NCI-H1105 treated with DMSO at 0.1 percent for 48 hours (cell line): ENCODE measurements at places on chromosomes 3 and 15.

DNA sequence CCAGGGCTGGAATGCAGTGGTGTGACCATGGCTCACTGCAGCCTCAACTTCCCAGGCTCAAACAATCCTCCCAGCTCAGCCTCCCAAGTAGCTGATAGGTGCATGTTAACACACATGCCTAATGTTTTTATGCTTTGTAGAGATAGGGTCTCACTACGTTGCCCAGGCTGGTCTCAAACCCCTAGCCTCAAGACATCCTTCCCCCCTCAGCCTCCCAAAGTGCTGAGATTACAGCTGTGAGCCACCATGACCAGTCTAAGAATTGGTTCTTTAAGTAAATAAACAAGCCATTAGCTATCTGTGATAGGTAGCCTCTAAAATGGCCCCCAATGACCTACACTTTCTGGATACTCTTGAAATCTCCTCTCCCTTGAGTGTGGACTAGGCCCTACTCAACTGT is 3.7 kb downstream of the TRIM59 start:
- DNase-seq, result no peak

DNA sequence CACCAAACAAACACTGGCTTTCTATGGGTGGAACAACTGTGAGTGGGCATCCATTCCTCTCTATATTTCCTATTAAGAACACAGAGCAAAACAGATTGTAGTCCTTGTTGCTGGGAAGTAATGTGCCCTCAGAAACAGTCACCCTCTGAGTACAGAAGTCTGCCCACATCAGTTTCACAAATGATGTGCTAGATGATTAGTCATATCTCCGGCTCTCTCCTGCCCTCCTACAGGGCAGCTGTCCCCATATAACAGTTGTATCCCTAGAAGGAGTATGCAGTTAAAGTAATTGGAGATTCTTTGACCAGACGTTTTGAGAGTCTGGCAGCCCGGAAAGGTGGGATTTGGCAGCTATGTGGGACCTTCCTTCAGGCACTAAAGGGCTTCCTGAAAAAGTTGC is 159.9 kb downstream of the APBA2 start:
- no peak for DNase-seq

DNA sequence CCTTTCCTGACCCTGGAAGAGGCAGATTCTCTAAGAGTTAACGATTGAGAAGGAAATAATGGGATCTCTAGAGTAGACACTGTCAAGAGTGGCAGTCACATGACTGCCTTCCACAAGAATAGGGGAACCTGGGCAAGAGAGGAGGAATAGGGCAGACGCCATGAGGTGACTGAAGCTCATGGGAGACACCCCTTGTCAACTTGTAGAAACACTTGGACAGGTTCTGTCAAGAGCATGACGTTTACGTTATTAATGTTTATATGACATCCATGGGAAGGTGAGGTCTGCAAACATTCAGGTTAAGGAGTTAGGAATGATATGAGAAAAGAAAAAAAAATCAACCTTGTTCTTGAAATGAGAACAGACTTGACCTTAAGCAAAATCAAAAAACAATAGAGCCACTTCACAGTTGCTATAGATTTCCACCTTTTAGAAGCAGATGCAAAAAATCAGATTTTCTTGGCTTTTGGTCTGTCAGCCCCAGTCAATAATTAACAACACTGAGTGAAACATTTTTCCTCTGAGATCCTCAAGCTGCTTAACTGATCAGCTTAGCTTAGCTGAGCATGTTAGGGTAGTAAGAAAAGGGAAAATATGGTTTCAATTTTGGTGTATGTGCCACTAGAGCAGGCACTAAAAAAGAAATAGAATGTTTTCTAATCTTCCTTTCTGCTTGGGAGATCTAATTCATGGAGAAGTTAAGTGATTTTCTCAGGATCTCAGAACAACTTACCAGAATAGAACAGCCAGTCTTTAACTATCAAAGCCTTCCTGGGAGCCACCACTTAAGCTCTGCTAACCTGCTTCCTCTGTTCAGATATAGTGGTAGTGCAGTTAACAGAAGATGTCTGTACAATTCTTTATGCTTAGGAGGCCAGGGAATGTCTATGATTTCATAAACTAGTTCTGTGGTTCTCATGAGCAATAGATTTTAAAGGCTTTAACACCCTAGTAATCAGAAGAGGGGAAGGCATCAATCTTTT is 116.9 kb downstream of the B3GALNT1 start:
- no peak for DNase-seq

GRCh38 chr15:82132742-82133141 is 86.9 kb upstream of the MEX3B start:
- DNase-seq, result no peak

DNA sequence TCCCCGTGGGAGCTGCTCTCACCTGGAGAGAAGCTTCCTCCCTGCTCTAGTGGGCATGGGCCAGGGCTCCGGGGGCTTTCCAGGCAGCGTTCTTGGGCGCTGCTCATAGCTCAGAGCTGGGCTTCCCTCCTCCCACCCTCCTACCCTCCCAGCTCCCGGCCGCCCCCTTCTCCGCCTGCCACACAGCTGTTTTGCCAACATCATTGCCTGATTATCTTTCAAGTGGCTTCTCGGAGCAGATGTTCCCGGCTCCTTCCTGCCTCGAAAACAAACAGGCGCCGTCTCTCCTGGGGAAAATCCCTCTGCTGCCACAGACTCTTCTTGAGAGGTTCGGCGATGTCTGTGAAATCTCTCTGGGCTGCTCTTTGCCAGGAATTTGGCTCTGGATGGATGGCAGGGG is 195.6 kb downstream of the RPLP1 start:
- peak; percentile 93 for DNase-seq

DNA sequence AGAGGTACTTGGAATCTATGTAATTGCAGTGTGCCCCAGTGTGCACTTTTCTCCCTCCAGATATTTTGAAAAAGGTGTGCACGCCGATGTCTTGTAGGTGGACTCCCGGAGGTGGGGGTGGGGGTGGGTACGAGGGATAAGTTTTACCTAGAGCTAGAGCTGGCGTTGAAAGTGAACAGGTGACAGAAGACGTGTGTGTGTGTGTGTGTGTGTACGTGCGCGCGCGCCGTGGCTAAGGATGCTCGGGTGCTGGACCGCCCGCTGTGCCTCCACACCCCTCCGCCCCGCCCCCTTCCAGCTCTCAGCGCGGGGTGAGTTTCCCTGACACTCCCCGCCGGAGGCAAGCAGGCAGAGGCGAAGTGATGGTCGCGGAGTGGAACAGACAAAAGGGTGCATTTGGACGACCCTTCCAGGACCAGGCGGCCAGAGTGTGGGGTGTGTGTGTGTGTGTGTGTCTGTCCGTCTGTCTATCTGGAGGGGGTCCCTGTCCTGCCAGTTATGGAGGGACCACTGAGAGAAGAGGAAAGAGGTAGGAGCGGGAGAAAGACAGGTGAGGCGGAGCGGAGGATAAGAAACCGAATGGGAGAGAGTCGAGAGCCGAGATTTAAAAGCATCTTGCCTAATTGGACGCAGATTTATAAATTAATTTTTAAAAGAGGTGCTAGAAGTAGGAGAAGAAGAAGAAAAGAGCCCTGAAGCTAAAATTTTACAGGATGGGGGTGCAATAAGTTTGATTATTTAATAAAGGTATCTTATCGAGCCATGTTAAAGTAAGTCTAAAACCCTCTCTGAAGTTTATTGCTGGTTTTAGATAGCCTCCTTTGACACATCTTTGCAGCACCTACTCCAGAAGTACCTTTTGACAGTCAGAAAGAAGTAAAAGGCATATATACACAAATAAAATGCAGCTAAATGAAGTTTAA is 335.8 kb upstream of the THRB start:
- peak; percentile 30 for DNase-seq

DNA sequence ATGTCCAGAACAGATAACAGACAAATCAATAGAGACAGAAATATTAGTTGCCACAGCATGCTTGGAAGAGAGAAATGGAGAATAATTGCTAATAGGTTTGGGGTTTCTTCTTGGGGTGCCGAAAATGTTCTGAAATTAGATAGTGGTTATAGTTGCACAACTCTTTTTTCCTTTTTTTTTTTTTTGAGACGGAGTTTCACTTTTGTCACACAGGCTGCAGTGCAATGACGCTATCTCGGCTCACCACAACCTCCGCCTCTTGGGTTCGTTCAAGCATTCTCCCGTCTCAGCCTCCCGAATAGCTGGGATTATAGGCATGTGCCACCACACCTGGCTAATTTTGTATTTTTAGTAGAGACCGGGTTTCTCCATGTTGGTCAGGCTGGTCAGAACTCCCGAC is 163.3 kb downstream of the PLCH1 start:
- DNase-seq, result no peak

GRCh38 chr15:58454950-58455401 is 23.2 kb downstream of the LIPC start:
- DNase-seq, result peak; percentile 82

- DNase-seq, result no peak
These were observed 34.2 kb upstream of the CSPG5 start for GRCh38 chr3:47612879-47613278.

DNA sequence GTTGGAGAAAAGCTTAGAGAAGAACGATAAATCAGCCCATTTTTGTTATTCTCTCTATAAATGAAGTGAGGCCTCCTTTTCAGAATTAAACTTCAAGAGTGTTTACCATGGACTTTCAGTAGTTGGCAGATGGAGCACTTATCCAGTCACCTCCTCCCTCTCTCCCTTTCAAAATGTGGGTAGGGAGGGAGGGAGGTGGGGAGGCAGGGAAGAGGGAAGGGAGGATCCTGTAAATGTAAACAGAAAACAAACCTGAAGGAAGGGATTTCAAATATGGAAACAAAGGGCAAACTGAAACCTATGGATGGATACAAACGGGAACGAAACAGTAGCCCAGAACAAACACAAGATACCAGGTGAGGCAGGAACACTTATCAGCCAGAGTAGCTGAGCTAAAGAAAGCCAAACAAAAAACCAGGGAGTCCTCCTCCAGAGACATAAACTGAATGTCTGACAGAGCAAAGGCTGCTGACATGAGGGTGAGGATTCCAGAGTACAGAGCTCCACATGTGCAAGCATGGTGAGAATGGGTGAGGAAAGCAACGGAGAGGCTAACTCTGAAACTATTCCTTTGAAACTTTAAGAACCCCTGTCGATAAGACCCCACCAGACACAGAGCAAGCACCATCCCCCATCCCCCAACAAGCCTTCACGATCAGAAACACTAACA is 41.0 kb upstream of the GP5 start:
- DNase-seq, result peak; percentile 85

- DNase-seq, result no peak
These were observed 143.5 kb upstream of the CNTN4 start for GRCh38 chr3:1955170-1955569.

- peak; percentile 1 for DNase-seq
These were observed 74.0 kb upstream of the MANF start for GRCh38 chr3:51311055-51311454.

DNA sequence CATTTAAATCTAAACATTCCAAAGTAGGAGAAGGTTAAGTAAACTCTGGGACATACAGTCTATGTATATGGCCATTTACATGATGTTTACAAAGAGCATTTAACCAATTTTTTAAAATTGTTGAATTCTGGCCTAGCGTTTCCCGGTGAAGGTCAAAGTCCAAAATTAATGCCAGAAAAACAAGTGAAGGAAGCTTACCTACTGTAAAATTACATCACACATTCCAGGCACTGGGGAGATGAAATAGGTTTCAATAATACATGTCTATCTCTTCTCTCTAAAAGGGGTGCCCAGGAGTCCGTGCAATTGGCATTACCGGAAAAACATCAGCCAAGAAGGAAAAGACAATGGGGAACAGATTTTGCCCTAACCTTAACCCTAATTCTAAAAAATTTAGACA is 358.8 kb downstream of the VPS13C start:
- DNase-seq, result no peak
